ENCODE measurements at places on chromosomes 16 and 17.

DNA sequence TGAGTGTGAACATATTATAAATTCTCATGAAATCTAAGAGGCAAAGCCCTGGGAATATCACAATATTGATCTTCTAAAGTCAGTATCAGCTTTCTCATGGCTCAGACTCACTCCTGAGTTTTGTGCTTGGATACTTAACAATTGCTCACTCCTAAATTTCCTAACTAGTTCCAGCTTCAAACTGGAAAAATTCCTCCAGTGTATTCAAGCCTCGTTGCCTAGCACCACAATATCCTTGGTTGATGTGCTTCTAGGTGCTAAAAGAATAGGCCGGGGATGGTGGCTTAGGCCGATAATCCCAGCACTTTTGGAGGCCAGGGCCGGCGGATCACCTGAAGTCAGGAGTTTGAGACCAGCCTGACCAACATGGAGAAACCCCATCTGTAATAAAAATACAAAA lies 62.5 kb downstream of the XYLT1 start:
- no peak for DNase-seq

- DNase-seq = peak; percentile 83
Measured at GRCh38 chr17:3512505-3513171, 36.8 kb downstream of the ASPA start.

DNA sequence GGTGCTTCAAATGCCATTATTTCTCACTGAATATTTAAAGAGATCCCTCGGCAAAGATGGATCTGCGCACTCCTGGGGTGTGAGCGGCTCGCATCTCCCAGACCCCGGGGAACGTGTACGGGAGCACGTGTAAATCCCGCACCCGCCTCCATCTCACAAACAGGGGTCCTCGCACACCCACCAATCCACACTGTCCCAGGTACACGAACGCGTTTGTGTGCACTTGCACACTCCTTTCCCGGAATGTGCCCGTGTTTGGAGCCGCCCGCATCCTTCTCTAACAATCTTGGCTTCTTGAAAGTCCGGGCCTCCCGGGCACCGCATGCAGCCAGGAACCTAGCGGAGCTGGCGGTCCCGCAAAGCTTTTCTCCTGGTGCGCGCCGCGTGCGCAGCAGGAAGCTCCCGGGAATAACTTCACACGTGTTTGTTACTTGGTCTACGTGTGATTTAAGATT lies 2.5 kb upstream of the SALL1 start:
- DNase-seq = no peak

DNA sequence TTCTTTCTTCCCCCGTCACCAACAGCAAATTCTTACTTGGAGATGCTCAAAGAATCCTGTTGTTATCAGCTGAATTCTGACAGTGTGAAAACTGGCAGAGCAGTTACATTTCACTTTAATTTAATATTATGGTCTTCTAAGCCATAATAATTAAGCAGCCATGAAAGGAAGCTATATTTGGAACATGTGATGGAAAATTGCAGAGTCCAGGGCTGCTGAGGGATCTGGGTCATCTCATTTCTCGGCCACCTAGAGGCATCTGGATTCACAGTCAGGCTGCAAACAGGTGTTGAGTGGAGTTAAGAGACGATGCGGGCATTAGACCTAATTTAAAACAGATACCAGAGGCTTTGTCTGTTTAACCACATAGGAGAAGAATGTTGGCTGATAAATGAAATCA lies 38.4 kb downstream of the CHD9NB start:
- DNase-seq = no peak

DNA sequence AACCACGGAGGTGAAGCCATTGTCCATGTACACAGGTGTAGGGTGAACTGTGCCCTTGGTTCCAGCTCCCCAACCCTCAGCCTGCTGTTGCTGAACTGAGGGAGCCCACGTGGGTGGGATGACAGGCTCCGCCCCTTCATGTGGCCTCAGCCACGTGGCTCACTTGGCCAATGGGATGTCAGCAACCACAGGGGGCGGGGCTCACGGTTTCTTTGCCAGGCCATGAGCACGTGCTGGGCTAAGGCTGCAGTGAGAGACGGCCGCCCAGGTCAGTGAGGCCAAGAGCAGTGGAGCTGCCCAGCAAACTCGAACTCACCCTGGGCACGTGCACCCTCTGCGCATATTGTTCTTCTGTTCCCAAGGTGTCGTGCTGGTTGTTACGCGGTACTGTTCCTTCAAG lies 282.6 kb downstream of the IRF8 start:
- DNase-seq = no peak
